ENCODE measurements at places on chromosomes 1 and 21.

DNA sequence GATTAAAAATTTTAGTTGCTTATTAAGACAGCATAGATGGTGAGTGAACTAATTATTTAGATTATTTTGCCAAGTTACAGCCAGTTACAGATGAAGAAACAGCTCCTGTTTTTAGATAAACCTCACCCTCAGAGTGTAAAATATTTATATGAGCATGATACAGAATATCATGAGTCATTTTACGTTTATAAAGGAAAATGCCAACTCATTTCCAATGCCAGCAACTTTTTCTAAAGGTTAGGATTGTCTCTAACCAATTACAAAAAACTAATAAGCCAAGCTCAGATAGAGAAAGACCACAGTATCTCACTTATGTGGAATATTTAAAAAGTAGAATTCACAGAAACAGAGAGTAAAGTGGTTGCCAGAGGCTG is 590.1 kb downstream of the LTN1 start:
- no peak for DNase-seq

GRCh38 chr1:193042766-193043691 is 16.1 kb downstream of the UCHL5 start:
- DNase-seq, result no peak

DNA sequence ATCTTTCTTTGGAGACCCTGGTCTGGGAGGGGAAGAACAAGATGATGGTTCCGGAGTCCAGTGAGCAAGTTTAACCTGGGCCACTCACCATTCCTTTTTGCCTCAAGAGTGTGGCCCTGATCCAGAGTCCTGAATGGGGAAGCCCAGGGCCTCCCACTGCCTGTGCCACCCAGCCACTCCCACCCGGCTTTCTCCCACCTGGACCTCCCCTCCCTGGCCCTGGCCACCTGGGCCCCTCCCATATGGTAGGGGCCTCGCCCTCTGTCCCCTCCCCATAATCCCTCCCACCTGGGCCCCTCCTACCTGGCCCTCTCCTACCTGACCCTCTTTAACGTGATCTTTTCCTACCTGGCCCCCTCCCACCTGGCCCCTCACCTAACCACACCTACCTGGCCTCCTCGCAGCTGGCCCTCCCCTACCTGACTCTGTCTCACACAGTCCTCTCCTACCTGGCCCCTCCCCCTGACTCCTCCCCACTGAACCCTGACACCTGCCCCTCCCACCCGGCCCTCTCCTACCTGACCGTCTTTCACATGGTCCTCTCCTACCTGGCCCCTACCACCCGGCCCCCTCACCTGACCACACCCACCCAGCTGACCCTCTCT is 220.7 kb upstream of the VAMP3 start:
- DNase-seq, result no peak

GRCh38 chr1:170618421-170618820 is 45.5 kb upstream of the PRRX1 start:
- DNase-seq, result no peak

- DNase-seq, result no peak
Measured at GRCh38 chr1:239810061-239810481, 281.6 kb upstream of the FMN2 start.

GRCh38 chr21:44972301-44972814 is 32.5 kb downstream of the SLX9 start:
- no peak for DNase-seq

DNA sequence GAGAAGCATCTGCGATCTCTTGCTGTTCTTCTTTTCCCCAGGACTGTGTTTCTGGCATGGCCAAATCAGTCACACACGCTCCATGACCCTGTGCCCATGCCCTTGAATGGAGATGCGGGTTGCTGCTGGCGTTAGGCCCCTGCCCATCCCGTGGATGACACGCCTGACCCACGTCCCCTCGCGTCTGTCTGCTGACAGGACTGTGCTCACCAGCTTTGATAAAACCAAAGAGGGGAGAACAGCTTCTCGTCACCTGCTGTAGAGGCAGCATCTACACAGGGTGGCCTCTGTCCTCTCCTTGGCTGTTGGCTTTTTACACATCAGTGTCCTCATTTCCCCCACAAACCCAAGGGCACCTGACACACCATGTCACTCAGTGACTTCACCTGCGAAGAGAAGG is 6.9 kb downstream of the MT1HL1 start:
- no peak for DNase-seq

DNA sequence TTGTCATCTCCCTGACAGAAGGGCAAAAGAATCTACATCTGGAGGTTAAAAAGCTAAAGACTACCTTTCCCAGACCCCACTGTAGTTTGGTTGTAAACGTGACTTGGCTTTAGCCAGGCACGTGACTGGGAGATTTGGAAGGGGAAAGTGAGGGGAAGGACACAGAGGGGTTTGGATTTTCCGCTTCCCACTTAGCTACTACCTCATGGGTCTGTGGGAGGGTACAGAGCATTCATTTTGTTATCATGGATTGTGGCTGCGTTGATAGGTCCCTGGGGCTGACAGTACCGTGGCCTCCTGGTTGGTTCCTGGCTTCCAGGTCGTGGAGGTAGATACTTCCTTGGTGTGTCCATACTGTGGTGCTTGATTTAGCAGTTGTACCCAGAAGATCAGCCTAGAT is 2.6 kb downstream of the CHD1L start:
- DNase-seq, result no peak

- no peak for DNase-seq
Measured at GRCh38 chr1:53449693-53450092, 9.5 kb upstream of the DMRTB1 start.

- DNase-seq, result no peak
Measured at GRCh38 chr1:26999440-26999987, 6.0 kb downstream of the TRNP1 start.

GRCh38 chr1:119510046-119510445 is 3.0 kb downstream of the HSD3B1 start:
- DNase-seq, result no peak
